ENCODE measurements at places on chromosomes 1 and 21.
A peak's percentile ranks its signal among the peaks of the same experiment; 100 is the strongest.

DNA sequence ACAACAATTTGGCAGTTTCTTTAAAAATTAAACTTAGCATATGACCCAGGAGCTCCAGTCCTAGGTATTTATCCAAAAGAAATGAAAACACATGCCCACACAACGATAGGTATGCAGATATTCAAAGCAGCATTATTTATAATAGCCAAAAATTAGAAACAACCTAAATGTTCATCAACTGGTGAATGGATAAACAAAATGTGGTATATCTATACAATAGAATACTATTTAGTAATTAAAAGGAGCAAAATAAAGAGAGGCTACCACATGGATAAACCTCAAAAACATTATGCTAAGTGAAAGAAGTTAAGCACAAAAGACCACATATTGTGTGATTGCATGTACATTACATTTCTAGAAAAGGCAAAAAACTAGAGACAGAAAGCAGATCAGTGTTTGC, 51.3 kb downstream of the ROR1 start:
- DNase-seq = no peak

DNA sequence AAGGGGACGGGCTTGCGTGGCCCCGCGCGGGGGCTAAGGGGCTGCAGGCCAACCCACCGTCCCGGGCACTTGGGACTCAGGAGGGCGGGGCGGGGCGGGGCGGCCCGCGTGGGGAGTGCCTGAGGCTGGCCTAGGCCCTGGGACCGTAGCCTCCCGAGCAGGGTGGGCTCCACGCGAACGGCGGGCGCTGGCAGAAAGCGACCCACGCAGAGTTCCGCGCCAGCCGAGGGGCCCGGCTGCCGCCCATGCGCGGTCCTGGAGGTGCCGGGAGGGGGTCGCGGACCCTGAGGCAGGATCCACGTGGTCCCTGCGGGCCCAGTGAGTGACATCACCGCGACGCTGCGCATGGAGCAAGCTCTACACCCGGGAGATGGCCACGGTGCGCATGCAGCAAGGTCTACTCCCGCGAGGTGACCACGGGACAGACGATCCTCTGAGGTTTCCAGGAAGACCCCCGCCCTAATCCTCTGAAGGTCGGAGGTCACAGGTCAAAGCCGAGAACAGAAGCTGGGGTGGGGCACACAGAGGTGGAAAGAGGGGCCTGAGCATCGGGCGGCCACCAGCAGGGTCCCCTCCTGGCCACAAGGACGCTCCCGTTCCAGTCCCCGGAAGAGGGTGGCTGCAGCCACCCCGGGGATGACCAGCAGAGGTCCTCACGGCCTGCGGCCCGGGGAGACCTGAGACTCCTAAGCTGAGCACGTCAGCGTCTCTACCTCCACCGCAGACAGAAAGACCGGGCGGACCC, 13.5 kb upstream of the SLC19A1 start:
- DNase-seq = peak; percentile 91

GRCh38 chr1:160800142-160800541, 4.2 kb downstream of the LY9 start:
- DNase-seq = no peak

- no peak for DNase-seq
Observed at GRCh38 chr1:111372336-111372965, 55.1 kb downstream of the OVGP1 start.

DNA sequence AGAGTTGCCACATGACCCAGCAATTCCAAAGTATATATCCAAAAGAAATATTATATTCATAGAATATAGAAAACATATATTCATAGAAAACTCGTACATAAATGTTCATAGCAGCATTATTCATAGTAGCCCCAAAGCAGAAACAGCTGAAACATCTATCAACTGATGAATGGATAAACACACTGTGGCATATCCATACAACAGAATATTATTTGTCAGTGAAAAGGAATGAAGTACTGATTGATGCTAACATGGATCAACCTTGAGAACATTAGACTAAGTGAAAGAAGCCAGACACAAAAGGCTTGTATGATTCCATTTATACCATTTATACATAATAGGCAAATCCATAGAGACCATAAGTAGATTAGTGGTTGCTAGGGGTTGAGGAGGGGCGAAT, 21.7 kb upstream of the MACF1 start:
- no peak for DNase-seq

- peak; percentile 60 for DNase-seq
Observed at GRCh38 chr1:204989266-204990058, 53.5 kb upstream of the CNTN2 start.

- DNase-seq = peak; percentile 63
Observed at GRCh38 chr1:50774759-50775351, 185.2 kb downstream of the FAF1 start.

DNA sequence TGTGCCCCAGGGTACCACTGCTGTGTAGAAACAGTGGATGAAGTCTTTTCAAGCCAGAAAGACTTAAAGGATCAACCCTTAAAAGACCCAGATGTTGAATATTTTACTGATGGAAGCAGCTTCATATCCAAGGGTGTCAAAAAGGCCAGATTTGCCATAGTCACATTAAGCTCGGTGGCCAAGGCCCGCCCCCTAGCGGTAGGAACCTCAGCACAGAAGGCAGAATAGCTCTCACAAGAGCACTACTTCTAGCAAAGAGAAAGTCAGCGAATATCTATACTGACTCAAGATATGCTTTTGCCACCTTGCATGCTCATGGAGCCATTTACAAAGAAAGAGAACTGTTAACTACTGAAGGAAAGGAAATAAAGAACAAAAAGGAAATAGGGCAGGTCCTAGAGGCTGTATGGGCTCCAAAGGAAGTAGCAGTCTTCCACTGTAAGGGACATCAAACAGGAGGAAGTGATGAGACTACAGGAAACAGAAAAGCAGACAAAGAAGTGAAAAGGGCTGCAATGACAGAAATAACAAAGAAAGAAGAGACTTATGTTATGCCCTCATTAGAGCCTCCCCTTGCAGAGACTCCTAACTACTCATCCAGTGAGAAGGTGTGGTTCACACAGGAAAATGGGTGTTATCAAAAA, 90.5 kb downstream of the LIPI start:
- DNase-seq = peak; percentile 75
